ENCODE measurements at places on chromosomes 1 and 21.
A peak's percentile ranks its signal among the peaks of the same experiment; 100 is the strongest.

DNA sequence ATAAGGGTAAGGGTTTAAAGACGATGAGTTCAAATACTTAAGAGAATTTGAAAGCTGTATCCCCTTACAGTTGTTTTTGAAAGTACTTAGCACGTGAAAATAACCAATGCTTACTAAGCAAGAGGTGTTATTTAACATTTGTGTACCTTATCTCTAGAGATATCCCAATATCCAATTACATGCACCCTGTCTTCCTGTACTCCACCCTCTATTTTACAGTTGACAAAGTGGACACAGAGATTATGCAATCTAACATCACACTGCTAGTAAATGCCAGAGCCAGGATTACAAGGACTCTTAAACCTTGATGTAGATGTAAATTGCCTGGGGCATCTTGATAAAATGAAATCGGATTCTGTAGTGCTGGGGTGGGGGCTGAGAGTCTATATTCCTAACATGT lies 72.0 kb downstream of the GDAP2 start:
- no peak for ATAC-seq

- ATAC-seq, result no peak
Observed at GRCh38 chr1:30515755-30516484, 207.5 kb downstream of the MATN1 start.

- ATAC-seq, result no peak
Observed at GRCh38 chr1:17412093-17412870, 27.2 kb downstream of the RCC2 start.

GRCh38 chr21:43662286-43662685 lies 2.9 kb downstream of the RRP1B start:
- ATAC-seq, result no peak

DNA sequence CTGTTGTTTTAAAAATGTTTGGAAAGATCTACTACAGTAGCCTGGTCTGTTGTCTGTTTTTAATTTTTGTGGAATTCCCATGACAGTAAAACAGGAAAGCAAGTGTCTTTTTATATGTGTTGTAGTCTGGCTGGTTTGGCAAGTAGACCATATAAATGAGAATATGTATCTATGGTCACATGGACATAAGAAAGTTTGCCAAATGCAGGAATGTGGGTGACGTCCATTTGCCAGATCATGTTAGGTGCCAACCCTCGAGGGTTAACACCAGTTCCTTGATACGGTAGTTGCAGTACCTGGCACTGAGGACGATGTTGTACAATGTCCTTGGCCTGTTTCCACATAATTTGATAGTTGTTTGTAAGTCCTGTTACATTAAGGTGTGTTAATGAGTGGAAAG lies 6.2 kb downstream of the DAP3 start:
- ATAC-seq, result no peak

GRCh38 chr1:170630977-170631376 lies 33.0 kb upstream of the PRRX1 start:
- ATAC-seq, result no peak

GRCh38 chr1:56533621-56534020 lies 45.7 kb downstream of the PLPP3 start:
- no peak for ATAC-seq

DNA sequence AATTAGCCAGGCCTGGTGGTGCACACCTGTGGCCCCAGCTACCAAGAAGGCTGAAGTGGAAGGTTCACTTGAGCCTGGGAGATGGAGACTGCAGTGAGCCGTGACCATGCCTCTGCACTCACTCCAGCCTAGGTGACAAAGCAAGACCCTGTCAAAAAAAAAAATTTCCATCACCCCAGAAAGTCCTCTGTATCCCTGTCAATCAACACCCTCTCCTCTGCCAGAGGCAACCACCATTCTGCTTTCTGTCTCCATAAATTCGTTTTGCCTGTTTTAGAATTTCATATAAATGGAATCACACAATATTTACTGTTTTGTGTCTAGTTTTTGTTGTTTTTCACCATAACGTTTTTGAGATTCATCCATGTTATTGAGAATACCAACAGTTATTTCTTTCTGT lies 141.6 kb upstream of the SLC45A1 start:
- no peak for ATAC-seq

DNA sequence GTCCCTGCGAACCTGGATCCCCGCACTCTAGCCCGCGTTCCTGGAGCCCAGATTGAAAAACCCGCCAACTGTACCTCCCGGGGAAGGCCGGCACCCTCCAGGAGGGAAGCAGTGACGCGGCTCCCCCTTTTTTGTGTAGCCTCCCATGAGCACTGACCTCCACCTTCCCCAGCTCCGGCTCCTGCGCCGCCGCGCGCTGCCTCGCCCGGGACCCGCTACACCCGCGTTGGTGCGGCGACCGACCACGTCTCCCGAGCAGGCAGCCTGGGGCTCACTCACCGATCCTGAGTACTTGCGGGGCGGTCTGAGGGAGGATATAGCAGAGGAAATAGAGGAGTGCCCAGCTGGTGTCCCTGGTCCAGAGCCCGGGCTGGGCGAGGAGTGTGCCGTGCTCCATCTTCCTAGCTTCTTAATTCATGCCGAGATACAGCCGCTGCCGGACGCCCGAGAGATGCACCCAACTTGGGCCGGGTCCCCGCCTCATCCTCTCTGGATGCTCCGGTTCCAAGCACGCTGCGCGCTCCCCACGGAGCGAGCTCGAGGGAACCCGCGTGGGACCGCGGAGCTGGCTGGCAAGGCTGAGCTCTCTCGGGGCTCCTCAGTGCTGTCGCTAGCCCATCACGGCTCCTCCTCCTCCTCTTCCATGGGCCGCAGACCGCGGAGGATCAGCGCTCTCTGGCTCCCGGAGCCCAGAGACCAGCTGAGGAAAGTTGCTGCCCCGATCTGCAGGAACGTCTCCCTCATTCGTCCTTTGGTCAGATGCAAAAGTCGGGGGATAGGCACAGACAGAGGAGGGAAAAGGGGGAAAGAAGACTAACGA lies 482 bp downstream of the GRIK1 start:
- ATAC-seq, result peak; percentile 51

DNA sequence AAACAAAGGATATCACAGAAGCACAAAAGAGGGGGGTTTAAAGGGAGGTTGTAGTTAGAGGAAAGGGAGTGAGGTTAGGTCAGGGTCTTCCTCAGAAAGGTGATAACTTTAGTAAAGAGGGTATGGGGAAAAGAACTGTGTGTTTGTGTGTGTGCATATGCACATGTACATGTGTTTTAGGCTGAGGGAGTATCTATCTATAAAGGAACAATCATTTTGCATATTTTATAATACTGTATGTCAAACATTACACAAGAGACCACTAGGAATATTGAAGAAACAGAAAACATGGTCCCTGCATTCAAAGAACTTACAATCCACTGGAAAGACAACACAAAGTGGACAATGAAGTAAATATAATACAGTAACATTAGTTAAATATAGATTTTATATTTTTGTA lies 132.2 kb downstream of the ACBD6 start:
- ATAC-seq, result no peak

DNA sequence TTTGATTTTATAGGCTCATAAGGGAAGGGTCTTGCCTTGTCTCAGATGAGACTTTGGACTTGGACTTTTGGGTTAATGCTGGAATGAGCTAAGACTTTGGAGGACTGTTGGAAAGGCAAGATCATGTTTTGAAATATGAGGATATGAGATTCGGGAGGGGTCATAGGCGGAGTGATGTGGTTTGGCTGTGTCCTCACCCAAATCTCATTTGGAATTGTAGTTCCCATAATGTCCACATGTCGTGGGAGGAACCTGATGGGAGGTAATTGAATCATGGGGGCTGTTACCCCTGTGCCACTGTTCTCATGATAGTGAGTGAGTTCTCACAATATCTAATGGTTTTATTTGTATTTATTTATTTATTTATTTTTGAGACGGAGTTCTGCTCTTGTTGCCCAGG lies 6.9 kb upstream of the CSDE1 start:
- no peak for ATAC-seq

DNA sequence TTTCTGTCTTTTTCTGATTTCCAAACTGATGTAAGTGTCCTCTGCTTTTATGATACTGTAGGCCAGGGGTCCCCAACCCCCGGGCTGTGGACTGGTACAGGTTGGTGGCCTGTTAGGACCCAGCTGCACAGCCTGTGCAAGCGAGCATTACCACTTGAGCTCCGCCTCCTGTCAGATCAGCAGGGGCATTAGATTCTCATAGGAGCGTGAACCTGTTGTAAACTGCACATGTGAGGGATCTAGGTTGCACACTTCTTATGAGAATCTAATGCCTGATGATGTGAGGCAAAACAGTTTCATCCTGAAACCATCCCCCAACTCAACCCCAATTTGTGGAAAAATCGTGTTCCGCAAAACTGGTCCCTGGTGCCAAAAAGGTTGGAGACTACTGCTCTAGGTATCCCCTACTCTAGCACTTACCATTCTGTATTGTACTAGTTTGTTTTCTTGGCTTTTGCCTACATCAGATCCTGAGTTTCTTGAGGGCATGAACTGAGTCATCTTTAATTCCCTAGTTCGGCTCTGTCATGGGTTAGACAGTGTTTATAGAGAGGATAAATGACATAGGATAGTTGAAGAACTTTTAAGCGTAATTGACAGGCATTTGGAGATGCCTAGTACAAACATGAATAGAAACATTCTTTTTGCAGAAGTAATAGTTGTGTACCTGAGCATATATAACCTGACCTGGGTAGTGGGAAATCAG lies 4.1 kb downstream of the ABCD3 start:
- ATAC-seq, result no peak

DNA sequence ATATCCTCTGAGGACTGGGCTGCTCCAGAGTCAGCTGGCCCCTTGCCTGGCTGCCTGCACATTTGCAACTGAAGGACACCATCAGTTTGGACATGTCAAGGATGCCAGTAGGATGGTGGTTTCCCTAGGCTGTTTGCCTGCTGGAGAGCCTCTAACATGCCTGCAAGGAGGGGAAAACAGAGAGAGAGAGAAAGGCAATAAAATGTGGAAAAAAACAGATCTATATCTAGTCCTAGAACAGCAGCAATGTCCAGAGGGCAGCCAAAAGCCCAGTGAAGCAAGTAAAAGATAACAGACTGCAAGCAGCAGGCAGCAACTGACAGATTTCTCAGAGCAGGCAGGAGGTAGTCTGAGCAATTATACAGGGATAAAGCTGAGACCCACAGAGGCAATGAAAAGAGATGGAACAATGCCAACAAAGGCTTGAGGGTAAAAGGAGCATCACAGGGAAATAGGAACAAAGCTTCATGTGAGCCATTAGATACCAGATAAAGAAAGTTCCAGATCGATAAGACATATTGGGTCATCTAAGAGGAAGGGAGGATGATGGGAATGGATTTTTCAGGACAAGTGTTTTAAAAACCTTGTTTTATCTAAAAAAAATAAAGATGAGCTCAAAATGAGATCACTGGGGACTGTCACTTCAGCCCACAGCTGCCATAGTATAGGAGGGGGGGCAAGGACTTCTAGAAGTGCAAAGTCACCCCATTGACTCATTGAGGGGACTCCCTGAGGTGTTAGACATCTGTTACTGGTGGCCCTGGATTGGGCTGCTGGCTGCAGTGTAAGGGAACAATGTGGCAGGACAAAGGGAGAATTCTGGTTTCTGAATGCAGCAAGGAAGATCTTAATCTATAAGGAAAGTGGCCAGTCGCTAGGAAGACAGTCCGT lies 38.6 kb upstream of the GADD45A start:
- peak; percentile 86 for ATAC-seq

- ATAC-seq, result no peak
Observed at GRCh38 chr1:36782085-36782484, 252.2 kb downstream of the GRIK3 start.

Data from SK-N-SH treated with all-trans-retinoic acid at 6 μM for 48 hours (cell line).